ENCODE measurements at places on chromosomes 3 and 15. TPM values are rescaled to one million over a fixed set of nuclear protein-coding genes. Genes with fewer than 3 reads are reported as not detected.

DNA sequence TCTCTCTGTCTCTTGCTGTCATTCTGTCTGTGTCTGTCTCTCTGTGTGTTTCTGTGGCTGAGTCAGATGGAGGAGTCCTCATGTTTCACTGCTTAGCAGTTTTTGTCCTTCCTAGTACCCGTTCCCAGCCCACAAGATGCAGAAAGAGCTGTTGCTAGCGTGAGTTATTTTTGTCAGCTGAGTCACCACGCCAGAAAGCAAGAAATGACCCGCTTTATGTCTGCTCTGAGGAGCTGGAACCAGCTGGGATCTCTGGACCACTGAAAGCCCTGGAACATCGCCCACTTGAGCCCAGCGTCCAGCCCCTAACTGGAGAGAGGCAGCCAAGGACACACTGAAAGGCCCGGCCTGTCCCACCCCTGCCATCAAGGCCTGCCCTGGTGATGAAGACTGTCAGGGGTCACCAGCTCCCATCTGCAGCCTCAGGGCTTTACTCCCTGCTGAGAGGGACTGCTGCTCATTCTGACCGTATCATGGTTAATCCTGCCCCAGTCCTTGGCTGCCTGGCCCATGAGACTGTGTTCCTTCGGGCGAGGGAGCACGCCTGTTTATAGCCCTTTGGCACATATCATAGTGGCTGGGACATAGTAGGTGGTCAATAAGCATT lies 101.7 kb upstream of the TPM1 start:
- no peak for DNase-seq
- no peak overlapping the region for H3K4me3 ChIP-seq
- H3K27ac ChIP-seq: no peak overlapping the region
- no peaks in the 10 kb centered on the region for H3K36me3 ChIP-seq
- H3K4me1 ChIP-seq: no peaks in the 10 kb centered on the region
- peaks cover 16% of the 10 kb centered on the region for H3K27me3 ChIP-seq

The VILL gene
- total RNA-seq: 19.4 TPM

The TERC gene
- 1.8 TPM for total RNA-seq

GRCh38 chr3:106343811-106344210 lies 475.0 kb upstream of the CBLB start:
- peaks cover 8% of the 10 kb centered on the region for H3K4me1 ChIP-seq
- H3K27ac ChIP-seq: no peak overlapping the region
- no peak overlapping the region for H3K4me3 ChIP-seq
- DNase-seq: no peak
- H3K27me3 ChIP-seq: no peaks in the 10 kb centered on the region

The CCR2 gene
- total RNA-seq: 29.1 TPM

DNA sequence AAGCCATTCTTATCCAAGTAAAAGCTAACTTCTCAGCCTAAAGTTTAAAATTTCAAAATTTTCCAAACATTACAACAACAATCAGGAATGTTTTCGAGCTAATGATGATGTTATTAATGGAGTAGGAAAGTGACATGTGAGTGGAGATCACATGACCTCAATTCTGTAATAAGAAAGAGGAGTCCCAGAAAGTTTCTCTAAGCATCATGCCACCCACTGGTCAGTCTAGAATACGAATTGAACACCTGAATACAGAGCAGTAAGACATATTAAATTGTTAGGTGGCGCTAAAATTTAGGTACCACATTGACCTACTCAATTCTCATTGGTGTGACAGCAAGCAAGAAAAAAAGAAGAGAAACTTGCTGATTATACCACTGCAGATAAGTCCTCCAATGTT lies 163.9 kb downstream of the DCLK3 start:
- no peak overlapping the region for H3K4me3 ChIP-seq
- H3K36me3 ChIP-seq: no peaks in the 10 kb centered on the region
- no peak overlapping the region for H3K27ac ChIP-seq

The SLC6A1 gene
- total RNA-seq: not detected

The CCR8 gene
- total RNA-seq: 1.9 TPM

DNA sequence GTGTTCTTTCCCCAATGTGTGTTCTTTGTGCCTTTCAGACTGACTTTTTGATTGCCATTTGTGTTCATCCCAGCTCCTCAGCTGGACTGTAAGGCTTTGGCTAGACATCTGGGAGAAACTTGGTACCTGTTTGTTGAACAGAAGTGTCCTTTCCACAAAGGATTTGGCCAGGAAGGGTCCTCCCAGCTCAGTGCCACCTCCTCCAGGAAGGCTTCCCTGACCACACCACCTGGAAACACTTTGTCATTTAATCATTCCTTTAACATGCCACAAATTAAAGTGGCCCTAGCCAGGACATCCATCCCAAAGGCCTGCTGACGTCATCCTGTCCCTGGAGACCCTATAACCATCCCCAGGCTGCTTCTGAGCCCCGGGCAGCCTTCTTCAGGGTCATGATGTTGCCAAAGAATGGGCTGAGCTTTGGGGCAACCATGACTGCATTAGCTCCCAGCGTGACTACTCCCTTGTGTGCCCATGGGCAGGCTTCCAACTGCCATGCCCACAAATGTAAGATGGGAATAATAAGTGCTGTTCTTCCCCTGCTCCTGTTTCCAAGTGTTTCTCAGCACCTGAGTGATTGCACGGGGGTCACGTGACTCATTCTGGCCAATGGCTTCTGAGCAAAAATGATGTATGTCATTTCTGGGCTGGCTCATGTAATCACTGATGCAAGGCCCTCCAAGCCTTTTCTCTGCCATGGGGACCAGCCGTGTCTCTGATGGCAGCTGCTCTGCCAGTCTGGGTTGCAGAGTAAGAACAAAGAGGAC lies 112.5 kb upstream of the SMAD3 start:
- H3K27ac ChIP-seq: no peak overlapping the region
- H3K4me3 ChIP-seq: no peak overlapping the region
- no peaks in the 10 kb centered on the region for H3K36me3 ChIP-seq

The CCR4 gene
- 53.2 TPM for total RNA-seq

DNA sequence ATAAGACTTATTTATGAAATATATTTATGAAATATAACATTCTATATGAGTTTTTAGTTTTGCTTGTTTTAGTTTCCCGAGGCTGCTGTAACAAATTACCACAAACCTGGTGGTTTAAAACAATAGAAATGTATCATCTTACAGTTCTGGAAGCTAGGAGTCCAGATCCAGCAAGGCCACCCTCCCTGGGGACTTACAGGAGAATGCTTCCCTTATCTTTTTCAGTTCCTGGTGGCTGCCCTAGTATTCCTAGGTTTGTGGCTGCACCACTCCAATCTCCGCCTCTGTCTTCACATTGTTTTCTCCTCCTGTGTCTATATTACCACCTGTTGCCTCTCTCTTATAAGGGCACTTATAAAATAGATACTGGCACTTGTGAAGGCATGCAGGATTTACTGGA lies 877.8 kb downstream of the TUSC7 start:
- no peaks in the 10 kb centered on the region for H3K27me3 ChIP-seq
- no peaks in the 10 kb centered on the region for H3K4me1 ChIP-seq
- DNase-seq: no peak
- H3K36me3 ChIP-seq: no peaks in the 10 kb centered on the region
- no peak overlapping the region for H3K27ac ChIP-seq

The PRSS50 gene
- total RNA-seq: not detected

- H3K4me3 ChIP-seq: no peak overlapping the region
- no peaks in the 10 kb centered on the region for H3K36me3 ChIP-seq
- peaks cover 8% of the 10 kb centered on the region for H3K27me3 ChIP-seq
- H3K27ac ChIP-seq: no peak overlapping the region
- no peaks in the 10 kb centered on the region for H3K4me1 ChIP-seq
Measured at GRCh38 chr3:170614214-170614966, 28.5 kb upstream of the SLC7A14 start.

- H3K4me1 ChIP-seq: no peaks in the 10 kb centered on the region
- no peaks in the 10 kb centered on the region for H3K27me3 ChIP-seq
- peaks cover 66% of the 10 kb centered on the region for H3K36me3 ChIP-seq
- DNase-seq: no peak
Measured at GRCh38 chr3:128067489-128067888, 15.3 kb downstream of the SEC61A1 start.

The SYNM gene
- total RNA-seq: 0.08 TPM

DNA sequence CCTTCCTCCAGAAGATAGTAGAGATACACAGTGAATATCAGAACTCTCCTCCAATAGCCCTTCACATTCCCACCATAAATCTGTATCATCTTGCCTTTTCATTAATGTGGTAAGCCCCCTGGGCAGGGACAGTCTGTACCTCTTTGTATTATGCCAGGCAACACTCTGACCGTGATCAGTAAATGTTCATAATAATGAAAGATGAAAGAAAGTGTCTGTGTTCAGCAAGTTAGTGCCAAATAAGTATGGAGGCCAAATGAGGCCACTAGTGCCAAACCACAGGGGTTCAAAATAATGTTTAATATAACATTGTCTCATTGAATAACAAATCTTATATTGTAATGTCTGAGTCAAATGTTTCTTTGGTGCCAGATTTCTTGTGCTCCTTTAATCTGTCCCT lies 104.3 kb downstream of the CMSS1 start:
- DNase-seq: no peak
- H3K4me3 ChIP-seq: no peak overlapping the region
- no peak overlapping the region for H3K27ac ChIP-seq
- peaks cover 2% of the 10 kb centered on the region for H3K4me1 ChIP-seq
